ENCODE measurements at places on chromosomes 3 and 15.

DNA sequence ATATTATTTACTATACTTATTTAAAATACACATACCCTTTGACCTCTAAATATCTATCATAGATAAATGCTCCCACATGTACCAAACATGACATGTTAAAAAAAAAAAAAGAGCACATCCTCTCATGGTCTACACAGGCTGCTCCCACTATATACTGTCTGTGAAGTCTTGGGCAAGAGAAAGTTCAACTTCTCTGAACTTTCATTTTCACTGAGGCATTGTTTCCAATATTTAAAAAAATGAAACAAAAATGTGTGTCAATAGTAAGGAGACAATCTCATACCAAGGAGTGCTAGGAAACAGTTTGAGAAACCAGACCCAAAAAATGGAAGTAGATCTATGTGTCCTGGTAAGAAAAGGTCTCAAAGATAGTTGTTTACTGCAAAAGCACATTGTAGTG is 29.3 kb downstream of the SLC4A7 start:
- no peak for DNase-seq

DNA sequence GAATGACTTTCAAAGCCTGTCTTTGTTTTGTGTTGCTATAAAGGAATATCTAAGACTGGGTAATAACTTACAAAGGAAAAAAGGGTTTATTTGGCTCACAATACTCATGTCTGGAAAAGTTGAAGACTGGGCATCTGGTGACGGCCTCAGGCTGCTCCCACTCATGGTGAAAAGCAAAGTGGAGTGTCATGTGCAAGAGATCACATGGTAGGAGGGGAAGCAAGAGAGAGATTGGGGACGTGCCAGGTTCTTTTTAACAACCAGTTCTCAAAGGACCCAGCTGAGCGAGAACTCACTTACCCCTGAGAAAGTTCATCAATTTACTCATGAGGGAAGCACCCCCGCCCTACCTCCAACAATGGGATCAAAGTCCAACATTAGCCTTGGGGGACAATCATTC is 929.4 kb downstream of the ROBO1 start:
- no peak for DNase-seq

DNA sequence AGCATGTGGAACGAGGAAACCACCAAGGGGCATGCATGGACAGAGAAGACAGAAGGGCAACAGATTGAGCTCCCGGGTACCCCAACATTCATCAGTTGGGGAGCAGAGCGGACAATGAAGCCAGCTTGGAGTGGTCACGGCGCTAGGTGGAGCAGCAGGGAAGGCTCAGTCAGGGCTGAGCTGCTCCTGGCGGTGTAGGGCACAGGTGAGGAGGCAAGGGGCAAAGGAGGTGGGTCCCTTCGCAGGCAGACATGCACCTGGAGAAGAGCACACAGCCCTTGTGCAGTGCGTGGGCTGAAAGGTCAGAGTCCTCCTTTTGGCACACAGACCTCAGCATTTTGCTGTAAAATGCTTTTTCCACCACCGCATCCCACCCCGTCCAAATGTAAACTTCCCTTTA is 90.0 kb upstream of the SLC6A6 start:
- no peak for DNase-seq

- no peak for DNase-seq
Measured at GRCh38 chr15:59345326-59345725, 27.3 kb downstream of the MYO1E start.

DNA sequence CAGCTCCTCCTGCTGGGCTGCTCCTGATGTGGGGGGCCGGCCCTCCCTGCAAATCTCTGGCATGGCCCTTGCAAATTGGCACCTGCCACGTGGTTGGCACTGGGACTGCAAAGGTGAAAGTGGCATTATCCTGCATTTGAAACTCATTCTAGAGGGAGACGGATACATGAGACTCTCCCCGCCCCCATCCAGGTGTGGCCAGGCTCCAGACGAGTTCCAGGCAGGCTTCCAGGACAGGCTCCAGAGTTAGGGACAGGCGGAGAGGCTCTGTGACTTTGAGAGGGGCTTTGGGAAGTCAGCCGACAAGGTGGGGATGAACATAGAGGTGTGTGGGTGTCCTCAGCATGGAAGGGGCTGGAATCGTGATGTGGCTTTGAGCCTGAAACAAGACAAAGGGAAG is 178.5 kb downstream of the APBA2 start:
- DNase-seq: no peak

DNA sequence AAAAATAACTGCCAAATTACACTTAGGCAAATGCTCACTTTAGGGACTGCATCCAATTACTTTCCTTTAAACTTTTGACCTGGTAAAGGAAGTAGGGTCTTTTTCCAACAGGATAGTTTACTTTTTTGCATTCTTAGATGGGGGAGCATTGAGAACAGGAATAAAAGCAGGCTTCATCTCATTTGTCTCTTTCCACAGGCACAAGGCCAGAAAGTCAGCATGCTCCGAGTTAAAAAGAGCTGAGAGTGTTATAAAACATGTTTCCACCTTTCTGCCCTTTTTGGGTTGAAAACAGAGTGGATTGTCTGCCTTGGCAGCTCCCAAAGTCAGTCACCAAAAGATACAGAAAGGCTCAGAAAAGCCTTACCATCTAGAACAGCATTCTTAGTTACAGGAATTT is 404.9 kb upstream of the ALCAM start:
- DNase-seq: no peak

DNA sequence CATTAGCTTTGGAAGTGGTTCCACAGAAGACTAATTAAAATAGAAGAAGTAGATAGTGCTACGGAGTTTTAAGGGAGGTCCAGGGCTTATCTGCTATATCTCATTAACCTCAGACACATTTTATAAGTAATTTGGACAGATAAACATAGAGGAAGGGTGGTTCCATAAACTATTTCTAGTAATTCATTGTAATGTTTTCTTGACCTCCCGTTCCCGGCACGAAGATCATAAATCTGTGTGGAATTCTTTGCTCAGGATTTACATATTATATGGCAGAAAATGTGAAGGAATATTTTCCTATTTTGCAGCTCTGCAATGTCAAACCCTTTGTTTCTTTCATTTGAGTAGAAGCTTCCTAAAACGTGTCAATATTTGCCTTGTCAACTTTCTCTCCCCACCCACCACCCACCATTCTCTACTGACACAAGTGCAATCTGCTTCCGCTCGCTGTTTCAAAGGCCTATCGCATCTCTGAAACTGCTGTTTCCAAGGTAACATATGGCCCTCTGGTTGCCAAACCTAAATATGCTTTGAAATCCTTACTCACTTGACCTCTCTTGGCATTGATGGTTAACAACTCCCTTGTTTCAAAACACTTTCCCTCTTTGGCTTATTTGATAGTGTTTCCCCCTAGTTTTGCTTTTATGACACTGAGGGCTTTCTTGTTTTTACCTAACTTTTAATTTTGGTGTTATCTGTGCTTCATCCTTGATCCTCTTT is 21.4 kb upstream of the PLSCR5 start:
- no peak for DNase-seq

GRCh38 chr3:11499144-11499543 is 144.6 kb downstream of the VGLL4 start:
- DNase-seq: no peak

DNA sequence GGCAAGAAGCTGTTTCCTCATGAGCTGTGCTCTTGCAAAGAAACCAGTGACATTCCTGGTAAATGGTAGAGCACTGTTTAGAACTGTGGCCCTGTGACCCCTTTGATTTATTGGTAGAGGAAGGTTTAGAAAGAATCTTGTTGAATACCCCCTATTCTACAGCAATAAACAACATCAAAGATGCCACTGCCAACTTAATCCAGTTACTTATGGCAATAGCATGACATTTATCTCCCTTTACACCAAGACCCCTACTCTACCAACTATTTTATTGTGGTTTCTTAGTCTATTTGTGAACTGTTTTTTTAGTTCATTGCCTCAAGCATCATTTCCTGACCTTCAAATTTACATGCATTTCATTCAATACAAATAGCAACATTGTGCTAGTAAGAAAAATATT is 288.6 kb downstream of the EPHA3 start:
- DNase-seq: no peak

DNA sequence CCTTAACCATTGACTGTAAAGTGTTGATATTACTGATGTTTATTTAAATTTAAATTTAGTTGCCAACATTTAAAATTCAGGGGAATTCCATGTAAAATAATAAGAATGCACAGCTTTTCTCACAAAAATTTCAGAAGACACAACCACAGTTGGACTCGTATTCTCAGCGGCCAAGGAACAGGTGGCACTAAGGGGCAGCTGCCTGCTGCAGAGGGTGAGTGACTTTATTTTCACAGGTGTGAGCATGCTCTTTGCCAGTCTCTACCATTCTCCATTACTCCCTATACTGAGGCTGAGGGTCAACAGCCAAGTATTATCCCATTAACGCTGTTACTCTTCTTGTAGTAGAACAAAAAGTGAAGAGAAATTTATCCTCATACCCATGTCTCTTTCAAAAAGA is 92.1 kb upstream of the GADL1 start:
- no peak for DNase-seq

- no peak for DNase-seq
Measured at GRCh38 chr3:42613462-42613861, 13.0 kb downstream of the NKTR start.

DNA sequence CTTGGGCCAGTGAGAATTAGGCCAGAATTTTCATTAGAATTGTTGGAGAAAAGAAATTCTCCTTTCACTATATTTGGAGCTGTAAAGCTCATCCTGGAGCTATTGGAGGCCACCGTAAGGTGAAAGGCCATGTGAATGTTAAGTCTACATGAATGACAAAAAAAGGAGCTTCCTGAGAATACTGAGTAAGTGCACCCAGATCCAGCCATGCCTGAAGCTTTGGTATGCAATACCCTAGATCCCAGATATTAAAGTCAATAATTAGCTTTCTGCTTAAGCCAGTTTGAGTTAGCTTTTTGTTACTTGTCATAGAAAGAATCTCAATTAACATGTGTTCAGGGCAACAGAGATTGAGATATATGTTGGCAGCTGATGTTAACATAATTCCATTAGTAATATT is 172.4 kb downstream of the NR1D2 start:
- no peak for DNase-seq

- no peak for DNase-seq
Measured at GRCh38 chr3:188126934-188127333, 27.0 kb upstream of the LPP start.

- peak; percentile 65 for DNase-seq
Measured at GRCh38 chr3:171459137-171459941, 866 bp downstream of the TNIK start.

GRCh38 chr3:122942937-122943827 is 84.4 kb downstream of the SEMA5B start:
- DNase-seq: no peak

GRCh38 chr3:48852151-48852550 is 4.5 kb upstream of the PRKAR2A start:
- DNase-seq: no peak

- DNase-seq: no peak
Measured at GRCh38 chr3:59406943-59407342, 357.1 kb upstream of the CFAP20DC start.

- no peak for DNase-seq
Measured at GRCh38 chr3:142608631-142609030, 12.4 kb downstream of the PLS1 start.

GRCh38 chr3:126957776-126958637 is 24.9 kb upstream of the PLXNA1 start:
- DNase-seq: no peak

DNA sequence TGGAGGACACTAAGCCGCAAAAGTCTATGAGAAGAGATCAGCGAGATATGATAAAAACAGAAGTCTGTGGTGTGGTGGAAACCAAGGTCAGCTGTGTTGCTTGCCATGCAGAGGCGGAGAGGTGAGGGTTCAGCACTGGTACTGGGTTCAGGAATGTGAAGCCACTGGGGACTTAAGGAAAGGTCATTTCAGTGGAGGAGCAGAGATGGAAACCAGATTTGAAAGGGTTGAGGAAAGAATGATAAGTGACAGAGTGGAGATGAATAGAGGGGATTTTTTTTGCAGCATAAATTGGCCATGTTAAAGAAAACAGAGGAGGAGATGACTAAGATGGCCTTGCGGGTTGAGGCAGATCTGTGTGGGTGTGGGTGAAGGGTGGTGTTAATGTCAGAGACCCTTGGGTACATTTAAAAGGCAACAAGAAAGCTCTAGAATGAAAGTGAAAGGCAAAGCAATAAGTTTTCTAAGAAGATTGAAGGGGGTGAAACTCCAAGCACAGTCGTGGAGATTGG is 265.5 kb downstream of the ADAMTSL3 start:
- no peak for DNase-seq

GRCh38 chr3:169564883-169565282 is 98.6 kb downstream of the MECOM start:
- no peak for DNase-seq

DNA sequence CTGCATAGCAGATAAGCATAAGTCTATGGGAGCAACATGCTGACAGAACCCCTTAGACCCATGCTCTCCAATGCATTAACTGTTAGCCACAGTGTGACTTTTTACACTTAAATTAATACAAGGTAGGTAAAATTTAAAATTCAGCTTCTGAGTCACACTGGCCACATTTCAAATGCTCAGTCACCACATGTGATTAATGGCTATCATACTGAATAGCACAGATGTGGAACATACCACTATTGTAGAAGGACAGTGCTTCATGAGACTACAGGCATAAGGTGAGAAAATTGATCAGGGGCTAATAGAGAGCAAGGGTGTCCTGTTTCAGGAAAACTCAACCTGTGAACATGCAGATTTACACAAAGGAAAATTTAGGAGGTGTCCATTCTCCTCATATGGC is 357.0 kb upstream of the SEMA6D start:
- no peak for DNase-seq

DNA sequence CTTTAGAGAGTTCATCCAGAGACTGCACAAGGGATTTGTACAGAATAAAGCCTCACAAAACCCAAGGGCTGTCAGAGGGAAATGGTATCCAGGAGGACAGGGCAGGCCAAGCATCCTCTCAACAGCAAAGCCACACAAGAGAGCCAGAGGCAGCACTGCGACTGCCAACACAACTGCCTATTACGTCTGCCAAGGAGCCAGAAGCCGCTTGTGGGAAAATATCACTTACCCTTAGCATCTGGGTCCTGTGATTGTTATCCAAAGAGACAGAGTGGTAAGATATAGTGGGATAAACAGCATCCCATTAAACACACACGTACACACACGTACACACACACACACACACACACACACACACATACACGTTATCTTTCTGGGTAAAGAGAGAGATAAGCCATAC is 618.3 kb upstream of the AGTR1 start:
- no peak for DNase-seq

DNA sequence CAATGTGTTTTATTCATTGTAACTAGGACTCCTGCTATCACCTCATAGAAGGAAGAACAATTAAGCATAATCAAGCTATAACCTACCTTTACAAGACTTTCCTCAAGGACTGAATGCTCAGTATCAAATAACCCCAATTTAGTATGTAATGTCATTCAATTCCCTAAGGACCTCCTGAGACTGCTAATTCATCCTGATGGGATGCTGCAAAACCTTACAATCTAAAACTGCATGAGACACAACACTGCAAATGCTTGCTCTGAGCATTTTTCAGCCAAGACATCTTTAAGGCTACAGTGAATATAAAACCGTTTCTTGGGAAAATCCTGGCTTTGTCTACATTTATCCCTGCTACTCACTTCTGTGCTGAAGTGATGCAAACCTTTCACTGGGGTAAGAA is 69.9 kb downstream of the RYK start:
- no peak for DNase-seq
